Activated CD4-positive, CD25-positive, alpha-beta regulatory T cell treated with anti-CD3 and anti-CD28 coated beads, Interleukin-2, amount 50 U/mL, for 24 hours (primary cell): ENCODE measurements at places on chromosomes 6 and 20.

DNA sequence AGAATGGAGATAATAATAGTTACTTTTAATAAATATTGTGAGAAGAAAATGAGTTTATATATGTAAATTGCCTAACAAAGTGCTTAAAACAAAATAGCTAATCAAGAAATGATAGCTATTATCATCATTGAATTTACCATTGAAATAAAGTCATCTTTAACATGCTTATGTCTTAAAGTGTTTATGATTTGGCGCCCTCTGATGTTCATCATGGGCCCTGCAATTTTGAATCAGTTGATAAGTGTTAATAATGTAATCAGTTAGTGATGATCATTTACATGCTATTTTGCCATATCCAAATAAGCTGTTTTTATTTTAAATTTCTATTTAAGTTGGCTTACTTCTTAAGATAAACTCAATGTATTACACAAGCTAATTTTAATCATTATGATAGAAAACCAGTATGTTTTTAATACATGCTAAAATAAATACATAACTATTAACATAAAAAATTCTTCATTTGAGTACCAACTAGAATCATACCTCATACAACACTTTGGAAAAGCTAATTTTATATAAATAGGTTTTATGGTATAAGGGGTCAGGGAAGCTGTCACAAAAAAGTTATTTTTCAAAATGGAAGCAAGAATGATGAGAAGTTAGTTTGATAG lies 39.2 kb upstream of the TPD52L1 start:
- ATAC-seq, result no peak

- peak; percentile 51 for ATAC-seq
Observed at GRCh38 chr20:17504898-17505635, 26.1 kb downstream of the BFSP1 start.

- ATAC-seq, result no peak
Observed at GRCh38 chr6:151870375-151870774, 62.9 kb downstream of the ESR1 start.

DNA sequence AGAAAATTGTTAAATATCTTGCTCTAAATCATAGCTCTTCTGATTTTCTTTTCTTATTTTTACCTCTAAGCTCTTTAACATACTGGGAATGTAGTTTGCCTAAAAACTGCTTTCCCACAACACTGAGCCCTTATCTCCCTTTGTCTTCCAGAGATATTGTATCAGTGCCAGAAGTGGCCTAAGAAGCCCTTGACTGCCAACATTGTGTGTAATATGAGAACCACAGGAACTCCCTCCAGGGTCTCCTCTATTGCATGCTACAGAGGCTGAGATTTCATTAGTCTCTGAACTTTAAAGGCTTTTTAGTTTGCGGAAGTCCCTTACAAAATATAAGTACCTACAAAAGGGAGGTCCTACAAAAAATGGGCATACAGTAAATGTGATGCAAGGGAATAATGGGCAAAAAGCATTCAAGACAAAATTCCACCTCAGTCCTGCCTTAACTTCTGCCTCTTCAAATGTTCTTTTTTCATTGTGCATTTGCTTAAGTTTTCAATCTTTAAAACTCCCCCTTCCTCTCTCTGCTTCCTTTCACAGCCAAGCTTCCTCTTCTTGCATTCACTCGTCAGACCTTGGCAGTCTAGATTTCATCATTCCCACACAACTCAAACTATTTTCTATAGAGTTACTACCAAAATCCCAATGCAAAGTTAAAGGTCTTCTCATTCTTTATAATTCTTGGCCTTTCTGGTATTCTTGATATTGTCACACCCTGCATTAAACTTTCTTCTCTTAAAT lies 76.5 kb downstream of the ADGRG6 start:
- ATAC-seq, result no peak

DNA sequence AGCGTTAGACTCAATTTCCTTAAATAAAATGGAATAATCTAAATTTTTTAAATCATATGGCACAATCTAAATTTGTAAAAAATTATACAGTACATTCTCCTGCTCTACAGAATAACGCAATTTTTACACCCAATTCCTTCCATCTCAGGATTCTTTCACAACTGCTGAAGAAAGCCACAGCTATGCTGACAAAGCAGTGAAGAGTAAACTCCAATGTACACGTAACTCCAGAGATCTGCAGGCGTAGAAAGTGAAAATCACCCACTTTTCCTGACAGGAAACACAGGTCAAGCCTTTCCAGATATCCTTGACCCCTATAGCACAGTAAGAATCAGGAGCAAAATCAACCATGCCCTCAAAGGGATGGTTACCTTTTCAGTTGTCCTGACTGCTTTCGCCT lies 27.4 kb downstream of the EPHA7 start:
- ATAC-seq, result no peak
